CD8-positive, alpha-beta memory T cell (primary cell): ENCODE measurements at places on chromosomes 7 and 10.

DNA sequence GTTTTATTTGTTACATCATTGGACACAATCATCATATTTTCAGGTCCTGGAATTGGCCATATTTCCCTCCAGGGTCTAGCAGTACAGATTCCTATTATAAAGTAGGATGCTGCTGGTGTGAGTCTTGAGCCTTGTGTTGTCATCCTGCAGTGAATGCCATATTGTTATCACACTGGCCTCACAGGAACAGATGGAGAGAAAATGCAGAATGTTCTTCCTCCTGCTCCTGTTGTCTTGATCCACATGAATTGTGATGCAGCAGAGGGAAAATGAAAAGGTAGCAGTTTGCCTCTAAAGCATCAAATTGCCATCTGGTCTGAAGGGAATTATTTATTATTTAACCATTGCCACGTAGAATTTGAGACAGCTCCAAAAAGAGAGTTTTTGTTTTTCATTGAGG is 248.6 kb downstream of the GPAM start:
- no peak for DNase-seq

GRCh38 chr10:30873411-30873810 is 158.3 kb downstream of the ZNF438 start:
- DNase-seq, result no peak

GRCh38 chr7:84113286-84113685 is 81.3 kb downstream of the SEMA3A start:
- no peak for DNase-seq

DNA sequence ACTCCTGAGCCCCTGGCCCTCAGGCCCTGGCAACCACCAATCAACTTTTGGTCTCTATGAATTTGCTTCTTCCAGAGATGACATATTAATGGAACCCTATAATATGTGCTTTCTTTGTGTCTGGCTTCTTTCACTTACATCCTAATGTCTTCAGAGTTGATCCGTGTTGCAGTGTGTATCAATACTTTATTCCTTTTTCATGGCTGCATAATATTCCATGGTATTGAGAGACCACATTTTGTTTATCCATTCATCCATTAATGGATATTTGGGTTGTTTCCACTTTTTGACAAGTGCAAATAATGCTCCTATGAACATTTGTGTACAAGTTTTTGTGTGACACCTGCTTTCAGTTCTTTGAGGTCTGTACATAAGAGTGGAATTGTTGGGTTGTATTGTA is 43.3 kb upstream of the ELFN1 start:
- DNase-seq, result no peak

DNA sequence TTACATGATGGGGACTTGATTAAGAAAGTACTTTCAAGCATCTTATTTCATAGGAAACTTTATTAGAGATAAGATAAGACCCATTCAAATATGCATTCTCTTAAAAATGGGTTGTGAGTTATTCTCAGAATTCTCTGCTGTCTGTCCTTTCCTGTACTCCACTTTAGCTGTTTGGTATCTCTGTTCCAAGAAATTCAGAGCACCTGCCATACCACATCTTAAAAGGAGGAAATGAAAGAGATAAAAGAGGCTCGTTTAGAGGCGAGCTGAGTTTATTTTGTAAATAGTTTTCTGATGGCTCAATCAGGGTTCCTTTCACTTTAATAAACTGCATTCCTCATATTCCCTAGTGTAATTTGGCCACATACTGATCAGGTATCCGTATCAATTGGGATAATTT is 87.2 kb downstream of the MDFIC start:
- peak; percentile 14 for DNase-seq

DNA sequence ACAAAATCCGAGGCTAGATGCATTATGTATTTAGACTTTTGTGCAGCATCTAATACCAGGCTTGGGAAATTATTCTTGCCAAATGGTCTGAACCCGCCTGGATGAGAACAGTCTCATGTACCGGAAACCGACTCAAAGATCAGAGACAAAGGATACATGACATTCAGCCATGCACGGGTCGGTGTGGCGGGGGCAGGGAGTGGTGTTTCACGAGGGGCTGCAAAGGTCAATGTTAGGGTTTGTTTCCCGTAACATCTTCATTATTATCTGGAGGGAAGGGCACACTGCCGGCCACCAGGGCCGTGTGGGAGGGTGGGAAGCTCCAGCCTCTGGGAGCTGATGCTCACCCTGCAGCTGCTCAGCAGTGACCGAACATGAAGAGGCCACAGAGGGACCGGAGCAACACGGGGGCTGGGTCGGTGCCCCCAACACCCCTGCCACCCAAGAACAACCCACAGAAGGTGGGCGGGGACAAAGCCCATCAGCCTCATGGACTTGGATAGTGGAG is 23.1 kb downstream of the CNPY1 start:
- no peak for DNase-seq

GRCh38 chr10:21972584-21972983 is 30.9 kb downstream of the DNAJC1 start:
- DNase-seq, result no peak

GRCh38 chr7:133529861-133530260 is 277.0 kb downstream of the EXOC4 start:
- no peak for DNase-seq

DNA sequence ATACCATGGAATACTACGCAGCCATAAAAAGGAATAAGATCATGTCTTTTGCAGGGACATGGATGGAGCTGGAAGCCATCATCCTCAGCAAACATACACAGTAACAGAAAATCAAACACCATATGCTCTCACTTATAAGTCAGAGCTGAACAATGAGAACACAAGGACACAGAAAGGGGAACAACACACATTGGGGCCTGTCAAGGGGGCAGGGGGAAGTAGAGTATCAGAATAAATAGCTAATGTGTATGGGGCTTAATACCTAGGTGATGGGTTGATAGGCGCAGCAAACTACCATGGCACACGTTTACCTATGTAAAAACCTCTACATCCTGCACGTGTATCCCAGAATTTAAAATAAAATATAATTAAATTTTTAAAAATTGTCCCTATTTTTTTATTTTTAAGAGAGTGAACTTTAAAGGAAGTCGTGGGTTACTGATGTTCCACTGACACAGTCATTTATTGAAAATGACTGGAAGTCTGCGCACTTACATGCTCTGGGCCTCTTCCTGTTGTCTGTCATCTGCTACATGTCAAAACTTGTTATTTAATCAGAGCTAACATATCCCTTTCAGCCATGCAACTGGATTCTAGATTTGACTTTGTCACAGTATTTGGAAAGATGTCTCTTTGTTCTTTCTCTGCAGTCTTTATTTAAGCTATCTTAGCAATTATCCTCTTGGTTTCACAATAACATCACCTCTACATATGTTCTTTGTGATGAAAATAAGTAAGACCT is 73.7 kb upstream of the ABCB5 start:
- no peak for DNase-seq

GRCh38 chr10:9596368-9596920 is 1421.2 kb upstream of the CELF2 start:
- DNase-seq, result no peak

DNA sequence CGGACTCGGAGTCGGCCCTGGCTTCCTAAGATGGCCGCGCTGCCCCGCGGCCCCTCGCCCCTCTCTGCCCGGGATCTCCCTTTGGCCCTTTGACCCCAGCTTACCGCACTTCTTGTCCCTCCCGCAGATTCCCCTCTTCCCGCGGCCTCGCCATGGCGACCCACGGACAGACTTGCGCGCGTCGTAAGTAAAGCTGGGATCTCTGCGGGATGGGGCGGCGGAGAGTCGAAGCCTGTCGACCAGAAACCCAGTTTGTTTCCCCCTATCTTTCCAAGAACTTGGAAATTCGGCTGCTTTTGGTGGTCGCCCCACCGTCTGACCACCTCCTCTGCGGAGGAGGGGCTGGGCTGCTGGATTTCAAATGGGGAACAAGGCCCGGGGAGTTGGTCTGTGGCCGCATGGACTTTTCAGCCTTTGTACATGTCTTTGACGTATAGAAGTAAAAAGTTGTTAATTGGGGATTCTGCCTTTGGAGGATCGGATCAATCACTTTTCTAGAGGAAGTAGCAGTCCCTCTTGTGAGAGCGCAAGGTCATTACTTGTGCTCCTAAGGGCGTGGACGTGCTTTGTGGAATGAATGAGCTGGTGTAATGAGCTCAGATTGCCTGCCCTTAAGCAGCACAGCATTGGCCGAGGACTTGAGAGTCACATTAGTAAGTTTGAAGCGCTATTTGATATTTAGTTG is 553 bp downstream of the VDAC2 start:
- DNase-seq, result peak; percentile 12

GRCh38 chr10:61642150-61642571 is 20.6 kb upstream of the CABCOCO1 start:
- DNase-seq, result no peak

DNA sequence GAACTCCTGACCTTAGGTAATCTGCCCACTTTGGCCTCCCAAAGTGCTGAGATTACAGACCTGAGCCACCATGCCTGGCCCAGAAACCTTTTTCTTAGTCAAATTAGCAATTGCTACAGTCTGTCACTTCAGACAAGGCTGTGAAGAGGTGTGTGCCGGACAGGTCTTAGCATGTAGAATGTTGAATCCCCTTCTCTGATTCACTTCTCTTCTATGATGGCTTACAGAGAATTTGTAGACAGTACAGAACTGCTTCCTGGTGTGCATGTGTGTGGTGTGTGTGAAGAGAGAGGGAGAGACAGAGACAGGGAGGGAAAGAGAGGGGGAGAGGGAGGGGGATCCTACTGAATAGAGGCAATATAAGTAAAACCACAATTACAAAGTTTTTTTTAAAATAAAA is 150.4 kb downstream of the PARD3 start:
- no peak for DNase-seq

DNA sequence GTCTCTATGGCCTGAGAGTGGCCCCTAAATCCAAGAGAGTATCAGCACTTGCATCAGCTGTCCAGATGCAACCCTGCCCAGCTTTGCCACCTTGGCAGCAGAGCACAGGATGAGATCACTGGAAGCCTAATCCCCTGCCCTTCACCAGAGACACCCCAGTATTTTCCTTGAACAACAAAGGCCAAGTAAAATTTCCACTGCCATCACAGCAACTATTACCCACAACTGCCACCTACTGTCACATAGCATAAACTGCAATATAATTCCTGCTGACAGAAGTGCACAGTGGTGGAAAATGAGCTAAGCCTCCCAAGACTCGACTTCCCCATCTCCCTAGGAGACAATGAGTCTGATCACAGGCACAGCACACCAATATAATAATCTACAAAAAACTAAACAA is 462.8 kb upstream of the ZWINT start:
- no peak for DNase-seq

DNA sequence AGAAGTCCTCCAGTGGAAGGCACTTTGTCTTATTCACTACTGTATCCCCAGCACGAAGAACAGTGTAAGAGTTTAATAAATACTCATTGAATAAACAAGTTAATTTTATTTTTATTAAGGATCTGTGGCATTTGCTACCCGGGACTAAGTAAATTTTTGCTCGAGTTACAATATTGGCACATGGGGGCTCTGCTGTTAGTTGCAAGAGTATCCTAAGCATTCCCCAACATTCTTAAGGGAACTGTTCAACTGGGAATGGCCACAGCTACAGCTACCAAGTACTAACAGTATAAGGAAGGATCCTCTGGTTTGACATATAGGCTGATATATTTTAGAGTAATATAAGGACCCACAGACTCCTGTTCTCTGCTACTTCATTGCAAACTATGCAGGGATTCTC is 8.7 kb upstream of the LRRTM3 start:
- no peak for DNase-seq

DNA sequence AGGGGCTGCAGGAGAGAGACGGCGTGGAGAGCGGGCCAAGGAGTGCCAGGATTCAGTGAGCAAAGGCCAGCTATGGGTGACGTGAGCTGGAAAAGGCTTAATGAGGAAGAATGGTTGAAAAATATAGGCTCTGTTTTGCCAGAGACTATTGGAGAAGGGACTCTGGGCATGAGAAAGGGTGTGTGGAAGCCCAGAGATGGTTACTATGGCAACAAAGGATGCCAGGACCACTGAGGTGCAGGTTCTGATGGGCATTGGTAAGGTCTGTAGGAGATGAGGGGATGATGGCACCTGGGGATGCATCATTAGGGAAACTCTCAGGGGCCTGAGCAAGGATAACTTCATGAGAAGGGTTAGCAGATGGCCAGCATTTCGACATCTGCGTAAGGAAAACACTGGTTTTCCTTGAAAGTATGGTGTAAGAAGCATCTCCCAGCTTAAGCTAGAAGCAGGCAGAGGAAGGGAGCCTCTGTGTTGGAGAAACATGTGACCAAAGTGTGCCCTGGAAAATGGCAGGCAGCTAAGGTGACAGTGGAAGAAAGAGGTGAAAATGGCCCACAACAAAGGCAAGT is 21.6 kb upstream of the FAM180A start:
- no peak for DNase-seq

- DNase-seq, result peak; percentile 39
Measured at GRCh38 chr10:80204677-80205476, 460 bp downstream of the ANXA11 start.

DNA sequence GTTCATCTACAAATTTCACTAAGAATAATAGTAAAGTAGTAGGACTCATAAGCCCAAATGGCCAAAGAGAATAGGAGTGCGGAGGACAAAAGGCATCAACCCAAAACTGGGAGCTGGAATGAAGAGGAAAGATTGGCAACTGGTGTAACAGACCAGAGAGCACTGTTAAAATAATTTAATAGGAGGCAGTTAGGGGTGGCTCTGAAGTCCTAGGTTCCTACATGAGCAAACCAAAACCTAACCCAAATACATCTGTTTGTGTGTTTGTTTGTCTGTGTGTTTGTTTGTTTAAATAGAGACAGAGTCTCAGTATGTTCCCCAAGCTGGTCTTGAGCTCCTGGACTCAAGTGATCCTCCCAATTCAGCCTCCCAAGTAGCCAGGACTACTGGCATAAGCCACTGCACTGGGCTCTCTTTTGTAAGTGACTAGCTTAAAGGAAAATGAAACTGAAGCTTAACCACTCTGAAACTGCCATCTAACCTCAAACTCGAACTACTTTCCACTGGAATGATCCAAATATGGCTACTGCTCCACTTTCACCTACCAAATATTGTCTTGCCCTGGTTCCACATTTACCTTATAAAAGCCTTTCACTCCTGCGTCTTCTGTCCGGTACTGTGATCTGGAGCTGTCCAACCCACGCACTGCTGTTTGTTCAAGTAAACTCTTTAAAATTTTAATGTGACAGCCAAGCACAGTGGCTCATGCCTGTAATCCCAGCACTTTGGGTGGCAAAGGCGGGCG is 94.9 kb downstream of the AKR1D1 start:
- no peak for DNase-seq

GRCh38 chr10:122657255-122657654 is 42.4 kb downstream of the C10orf120 start:
- DNase-seq, result no peak

GRCh38 chr10:110651044-110651958 is 7.2 kb downstream of the RBM20 start:
- no peak for DNase-seq

DNA sequence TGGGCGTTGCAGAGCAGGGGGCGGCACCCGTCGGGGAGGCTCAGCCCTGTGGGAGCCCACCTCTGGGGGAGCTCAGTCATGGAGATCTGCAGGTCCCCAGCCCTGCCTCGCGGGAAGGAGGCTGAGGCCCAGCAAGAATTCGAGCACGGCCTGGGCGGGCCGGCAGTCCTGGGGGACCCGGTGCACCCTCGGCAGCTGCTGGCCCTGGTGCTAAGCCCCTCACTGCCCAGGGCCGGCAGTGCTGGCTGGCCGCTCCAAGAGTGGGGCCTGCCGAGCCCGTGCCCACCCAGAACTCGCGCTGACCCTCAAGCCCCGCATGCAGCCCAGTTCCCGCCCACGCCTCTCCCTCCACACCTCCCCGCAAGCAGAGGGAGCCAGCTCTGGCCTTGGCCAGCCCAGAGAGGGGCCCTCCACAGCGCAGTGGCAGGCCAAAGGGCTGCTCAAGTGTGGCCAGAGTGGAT is 76.2 kb downstream of the TMEM26 start:
- DNase-seq, result no peak

GRCh38 chr7:5597772-5598171 is 174.1 kb upstream of the TNRC18 start:
- DNase-seq, result no peak
